ENCODE measurements at places on chromosomes 4 and X.

DNA sequence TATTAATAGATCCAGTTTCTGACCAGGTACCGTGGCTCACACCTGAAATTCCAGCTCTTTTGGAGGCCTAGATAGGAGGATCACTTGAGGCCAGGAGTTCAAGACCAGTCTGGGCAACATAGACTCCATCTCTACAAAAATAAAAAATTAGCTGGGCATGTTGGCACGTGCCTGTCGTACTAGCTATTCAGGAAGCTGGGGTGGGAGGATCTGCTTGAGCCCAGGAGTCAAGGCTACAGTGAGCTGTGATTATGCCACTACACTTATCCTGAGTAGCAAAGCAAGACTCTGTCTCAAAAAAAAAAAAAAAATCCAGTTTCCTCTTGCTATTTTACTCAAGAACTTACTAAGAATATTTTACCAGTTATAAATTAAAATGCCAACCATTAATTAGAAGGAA is 91.7 kb downstream of the SLC10A6 start:
- DNase-seq: no peak

DNA sequence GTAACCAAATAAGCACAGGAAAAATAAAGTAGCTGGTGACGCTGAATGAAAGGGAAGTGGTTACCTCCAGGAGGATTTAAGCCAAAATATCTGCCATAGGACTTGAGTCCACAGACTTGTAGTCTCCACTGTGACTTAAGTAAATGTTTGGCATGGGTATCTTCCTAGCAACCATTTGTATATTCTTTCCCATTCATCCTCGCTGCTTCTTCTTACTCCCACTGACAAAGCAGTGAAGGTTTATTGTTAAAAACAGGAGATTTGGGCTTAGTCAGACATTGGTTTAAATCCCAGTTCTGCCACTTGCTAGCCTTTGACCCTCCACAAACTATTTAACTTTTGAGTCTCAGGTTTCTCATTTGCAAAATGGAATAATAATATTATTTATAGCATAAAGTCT is 22.3 kb downstream of the COL4A6 start:
- no peak for DNase-seq

GRCh38 chr4:164109503-164109902 is 615.0 kb downstream of the TMA16 start:
- DNase-seq: no peak

DNA sequence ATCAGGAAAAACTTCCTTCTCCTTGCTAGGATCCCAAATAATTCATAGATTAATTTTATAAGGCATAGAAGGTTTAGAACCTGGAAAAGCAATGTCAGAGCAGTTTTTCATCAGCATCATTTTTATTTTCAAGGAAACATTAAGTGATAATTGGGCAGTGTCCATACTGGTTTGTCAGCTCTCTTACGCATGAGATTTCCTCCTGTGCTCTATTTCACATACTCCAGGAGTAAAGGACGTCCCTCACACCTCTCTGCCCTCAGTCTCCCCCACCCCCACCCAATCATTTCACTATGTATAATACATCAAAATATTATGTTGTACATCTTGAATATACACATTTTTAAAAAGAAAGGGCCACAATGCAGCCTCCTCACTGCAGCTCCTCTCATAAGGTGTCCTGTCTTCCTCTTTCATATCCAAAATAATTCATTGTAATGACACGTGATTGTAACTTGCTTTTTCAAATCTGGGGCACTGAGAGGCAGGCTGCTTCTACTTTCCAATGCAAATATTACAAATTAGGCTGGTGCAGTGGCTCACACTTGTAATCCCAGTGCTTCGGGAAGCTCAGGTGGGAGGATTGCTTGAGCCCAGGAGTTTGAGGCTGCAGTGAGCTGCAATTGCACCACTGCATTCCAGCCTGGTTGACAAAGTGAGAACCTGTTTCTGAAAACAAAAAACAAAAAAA is 34.4 kb downstream of the ARHGEF38 start:
- no peak for DNase-seq

DNA sequence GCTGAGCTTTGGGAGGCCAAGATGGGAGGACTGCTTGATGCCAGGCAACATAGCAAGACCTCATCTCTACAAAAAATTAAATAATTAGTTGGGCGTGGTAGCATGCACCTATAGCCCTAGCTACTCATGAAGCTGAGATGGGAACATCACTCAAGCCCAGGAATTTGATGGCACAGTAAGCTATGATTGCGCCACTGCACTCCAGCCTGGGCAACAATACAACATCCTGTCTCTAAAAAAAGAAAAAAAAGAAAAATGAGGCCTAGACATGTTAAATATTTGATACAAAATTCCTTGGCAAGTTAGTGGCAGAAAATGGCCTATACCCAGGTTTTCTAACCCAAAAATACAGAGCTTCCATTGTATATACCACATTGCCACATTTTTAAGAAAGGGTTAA is 88.1 kb upstream of the MAB21L2 start:
- no peak for DNase-seq

DNA sequence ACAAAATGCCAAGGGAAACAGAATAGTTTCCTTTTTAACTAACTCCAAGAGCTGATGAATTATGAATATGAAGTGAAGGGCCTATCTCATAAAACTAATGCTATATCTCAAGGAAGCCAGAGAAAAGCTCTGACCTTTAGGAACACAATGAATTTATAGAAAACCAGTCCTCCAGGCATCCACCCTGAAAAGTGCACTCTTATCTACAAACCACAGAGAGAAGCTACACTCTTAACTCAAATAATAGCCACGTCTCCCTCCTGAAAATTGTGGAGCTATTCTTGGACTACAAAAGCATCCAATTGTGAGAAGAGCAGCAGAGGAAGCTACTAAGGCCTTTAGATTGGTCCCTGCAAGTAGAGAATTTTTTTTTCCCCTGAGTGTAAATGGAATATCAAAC is 253.9 kb downstream of the IL15 start:
- DNase-seq: no peak

DNA sequence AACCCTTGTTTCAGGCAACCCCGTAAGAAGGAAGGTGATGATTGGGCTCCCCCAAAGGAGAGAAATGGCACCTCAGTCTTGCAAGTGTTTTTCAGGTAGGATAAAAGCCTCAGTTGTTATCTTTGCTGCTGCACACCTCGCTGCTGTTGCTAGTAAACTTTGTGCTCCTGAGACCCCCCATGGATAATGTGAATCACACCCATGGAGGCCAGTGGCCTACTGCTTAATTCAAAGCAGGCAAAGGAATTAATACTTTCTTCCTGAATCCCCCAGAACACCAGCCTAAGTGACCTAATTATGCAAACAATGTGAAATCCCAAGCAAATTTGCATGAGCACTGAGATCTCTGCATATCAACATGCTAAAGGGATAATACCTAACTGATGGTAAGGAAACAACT is 337.5 kb downstream of the GRIA2 start:
- no peak for DNase-seq

GRCh38 chr4:183563874-183564273 is 59.0 kb downstream of the ING2 start:
- DNase-seq: no peak

DNA sequence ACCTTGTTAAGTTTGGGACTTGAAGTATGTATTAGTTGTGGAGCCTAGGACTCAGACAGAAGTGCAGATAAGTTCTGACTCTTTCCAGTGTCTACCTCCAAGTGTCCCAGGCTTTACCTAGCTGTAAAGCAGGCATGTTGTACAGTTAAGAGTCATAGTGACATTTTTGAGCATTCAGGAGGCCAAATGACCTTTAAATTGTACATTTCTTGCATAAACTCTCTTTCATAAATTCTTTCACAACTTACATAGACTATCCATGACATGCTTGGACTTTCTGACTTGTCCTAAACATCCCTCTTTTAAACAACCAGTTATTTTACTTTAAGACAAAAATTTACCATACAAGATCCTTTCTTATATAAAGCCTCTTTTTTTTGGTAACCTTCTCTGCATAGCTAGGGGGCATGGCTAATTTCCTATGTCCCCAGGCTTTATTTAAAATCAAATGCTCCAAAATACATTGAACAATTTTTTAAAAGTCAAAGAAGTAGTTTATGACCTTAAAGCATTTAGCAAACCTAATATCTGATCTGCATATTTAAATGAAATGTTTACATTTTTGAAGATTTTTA is 40.1 kb upstream of the UGT8 start:
- DNase-seq: no peak

All from fibroblast of skin of left quadriceps (primary cell).